ENCODE measurements at places on chromosomes 2 and 18.

DNA sequence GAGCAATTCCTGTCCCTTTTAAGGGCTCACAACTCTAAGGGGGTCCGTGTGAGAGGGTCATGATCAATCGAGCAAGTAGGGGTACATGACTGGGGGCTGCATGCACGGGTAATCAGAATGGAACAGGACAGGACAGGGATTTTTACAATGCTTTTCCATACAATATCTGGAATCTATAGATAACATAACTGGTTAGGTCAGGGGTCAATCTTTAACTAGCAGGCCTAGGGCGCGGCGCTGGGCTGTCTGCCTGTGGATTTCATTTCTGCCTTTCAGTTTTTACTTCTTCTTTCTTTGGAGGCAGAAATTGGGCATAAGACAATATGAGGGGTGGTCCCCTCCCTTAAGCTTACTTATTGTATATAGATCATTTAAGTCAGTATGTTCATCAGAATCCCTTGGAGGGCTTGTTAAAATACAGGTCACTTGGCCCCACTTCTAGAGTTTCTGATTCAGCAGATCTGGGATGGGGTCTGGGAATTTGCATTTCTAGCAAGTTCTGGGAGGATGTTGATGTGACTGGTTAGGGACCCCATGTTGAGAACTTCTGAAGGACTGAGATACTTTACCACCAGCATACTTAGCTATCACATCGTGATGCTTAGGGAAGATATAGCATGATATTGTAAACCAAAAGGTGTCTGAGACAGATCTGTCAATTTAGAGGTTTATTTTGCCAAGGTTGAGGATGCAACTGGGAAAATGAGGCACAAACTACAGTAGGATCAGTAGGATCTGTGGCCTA is 2.8 kb upstream of the INPP4A start:
- DNase-seq, result no peak

GRCh38 chr2:8631465-8632005 is 50.3 kb upstream of the ID2 start:
- DNase-seq, result peak; percentile 23

GRCh38 chr2:219430633-219431615 is 3.7 kb upstream of the SPEG start:
- DNase-seq, result no peak

- no peak for DNase-seq
Observed at GRCh38 chr2:109699646-109700045, 85.5 kb downstream of the SOWAHC start.

- DNase-seq, result no peak
Observed at GRCh38 chr2:134402410-134402809, 148.5 kb downstream of the MGAT5 start.

DNA sequence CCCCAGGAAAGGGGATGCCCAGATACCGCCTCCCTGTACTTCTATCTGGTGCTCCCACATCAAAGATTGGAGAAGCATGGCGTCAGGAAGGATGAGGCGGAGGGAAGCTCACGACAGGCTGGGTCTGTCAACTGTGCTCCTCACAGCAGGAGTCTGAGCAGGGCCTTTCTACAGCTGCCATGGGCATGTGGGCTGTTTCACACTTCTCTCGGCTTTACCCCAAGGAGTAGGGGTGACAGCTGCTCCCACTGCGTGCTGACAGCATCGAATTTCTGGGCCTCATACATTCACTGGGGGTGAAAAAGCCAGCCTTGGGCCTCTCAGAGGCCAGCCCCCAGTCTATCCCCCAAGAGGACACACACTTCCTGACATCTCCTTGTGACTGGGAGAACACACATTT is 21.1 kb downstream of the NEURL3 start:
- no peak for DNase-seq

- no peak for DNase-seq
Observed at GRCh38 chr18:34031810-34032209, 192.9 kb downstream of the NOL4 start.

DNA sequence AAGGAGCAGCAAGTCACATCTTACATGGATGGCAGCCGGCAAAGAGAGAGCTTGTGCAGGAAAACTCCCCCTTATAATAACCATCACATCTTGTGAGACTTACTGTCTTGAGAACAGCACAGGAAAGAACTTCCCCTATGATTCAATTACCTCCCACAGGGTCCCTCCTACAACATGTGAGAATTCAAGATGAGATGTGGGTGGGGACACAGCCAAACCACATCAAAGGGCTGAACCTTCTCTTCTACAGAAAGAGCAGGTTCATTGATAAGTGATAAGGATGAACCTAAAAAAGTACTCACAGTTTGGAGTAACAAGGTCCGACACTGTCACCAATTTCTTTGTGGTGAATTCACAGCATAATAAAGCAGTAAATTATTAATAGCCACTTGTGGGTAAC is 422.2 kb upstream of the FSIP2 start:
- DNase-seq, result peak; percentile 18

- no peak for DNase-seq
Observed at GRCh38 chr2:239429473-239430350, 28.9 kb upstream of the HDAC4 start.

- no peak for DNase-seq
Observed at GRCh38 chr2:15836689-15837610, 103.4 kb upstream of the MYCN start.

GRCh38 chr2:8082840-8083239 is 599.0 kb upstream of the ID2 start:
- DNase-seq, result no peak

DNA sequence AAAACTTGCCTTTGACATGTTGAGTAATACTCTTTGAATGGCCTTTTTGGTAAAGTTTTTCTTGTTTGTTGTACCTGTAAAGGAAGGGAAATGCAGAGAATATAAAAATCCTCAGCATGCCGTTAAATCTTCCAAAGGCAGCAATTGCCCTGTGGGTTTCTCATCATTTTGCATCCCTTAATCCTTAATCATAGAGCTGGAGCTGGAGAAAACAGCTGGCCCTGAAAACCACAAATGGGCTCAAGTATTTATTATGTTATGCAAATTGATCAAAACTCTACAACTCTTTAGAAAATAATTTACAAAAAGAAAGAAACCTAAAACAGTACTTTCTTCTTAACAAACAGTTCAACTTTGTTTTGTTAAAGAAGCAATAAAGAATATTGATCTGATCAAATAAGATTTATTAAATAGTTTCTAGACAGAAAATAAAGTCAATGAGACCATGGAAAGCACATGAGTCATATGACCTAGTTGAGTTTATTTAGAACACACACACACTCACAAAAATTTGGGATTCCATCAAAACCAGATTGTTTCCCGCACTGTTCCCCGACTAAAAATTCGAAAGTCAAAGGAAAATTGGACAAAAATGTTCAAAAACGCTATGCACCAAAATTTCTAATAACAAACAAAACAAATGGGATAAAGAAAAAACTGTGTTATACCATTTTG is 309.0 kb downstream of the GULP1 start:
- no peak for DNase-seq

DNA sequence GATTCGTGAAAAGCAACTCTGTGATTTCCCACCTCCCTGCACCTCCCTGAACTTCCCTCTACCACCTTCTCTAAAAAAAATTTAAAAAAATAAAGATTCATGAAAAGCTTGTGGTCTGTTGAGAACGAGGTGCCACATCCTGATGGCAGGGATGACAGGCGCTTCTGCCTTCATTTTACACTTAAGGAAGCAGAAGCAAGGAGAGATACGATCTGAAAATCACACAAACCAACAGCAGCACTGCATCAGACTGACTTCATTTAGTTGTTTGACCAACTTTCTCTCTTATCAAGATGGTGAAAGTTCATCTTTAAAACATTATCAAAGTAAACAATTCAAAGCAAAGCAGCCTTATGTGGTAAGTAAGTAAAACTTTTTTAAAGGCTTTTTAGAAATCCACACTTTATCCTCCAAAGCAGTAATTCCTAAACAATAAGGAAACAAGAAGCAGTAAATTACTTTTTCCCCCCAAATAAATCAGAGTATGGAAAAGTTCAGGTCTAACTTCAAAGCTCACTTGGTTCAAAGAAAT is 15.5 kb downstream of the WDFY1 start:
- peak; percentile 43 for DNase-seq

- DNase-seq, result no peak
Observed at GRCh38 chr2:8472545-8473323, 209.1 kb upstream of the ID2 start.

GRCh38 chr2:88638743-88639142 is 11.5 kb upstream of the EIF2AK3 start:
- DNase-seq, result peak; percentile 41

DNA sequence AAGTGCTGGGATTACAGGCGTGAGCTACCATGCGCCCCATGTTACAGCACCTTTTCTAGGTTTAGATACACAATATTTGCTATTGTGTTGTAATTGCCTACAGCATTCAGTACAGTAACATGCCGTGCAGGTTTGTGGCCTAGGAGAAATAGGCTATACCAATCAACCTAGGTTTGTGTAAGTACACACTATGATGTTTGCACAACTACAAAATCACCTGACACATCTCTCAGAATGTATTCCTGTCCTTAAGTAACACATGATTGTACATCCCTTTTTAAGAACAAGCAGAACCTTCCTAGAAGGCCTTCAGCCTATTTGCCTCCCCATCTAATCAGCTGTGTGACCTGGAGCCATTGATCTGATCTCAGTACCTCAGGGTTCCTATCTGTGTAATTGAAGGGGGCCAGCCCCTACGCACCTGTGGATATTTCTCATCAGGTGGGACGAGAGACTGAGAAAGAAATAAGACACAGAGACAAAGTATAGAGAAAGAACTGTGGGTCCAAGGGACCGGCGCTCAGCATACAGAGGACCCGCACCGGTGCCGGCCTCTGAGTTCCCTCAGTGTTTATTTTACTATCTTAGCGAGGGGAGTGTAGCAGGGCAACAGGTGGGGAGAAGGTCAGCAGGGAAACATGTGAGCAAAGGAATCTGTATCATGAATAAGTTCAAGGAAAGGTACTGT is 18.7 kb upstream of the TMBIM1 start:
- no peak for DNase-seq

- no peak for DNase-seq
Observed at GRCh38 chr2:212956665-212957607, 194.5 kb downstream of the IKZF2 start.

DNA sequence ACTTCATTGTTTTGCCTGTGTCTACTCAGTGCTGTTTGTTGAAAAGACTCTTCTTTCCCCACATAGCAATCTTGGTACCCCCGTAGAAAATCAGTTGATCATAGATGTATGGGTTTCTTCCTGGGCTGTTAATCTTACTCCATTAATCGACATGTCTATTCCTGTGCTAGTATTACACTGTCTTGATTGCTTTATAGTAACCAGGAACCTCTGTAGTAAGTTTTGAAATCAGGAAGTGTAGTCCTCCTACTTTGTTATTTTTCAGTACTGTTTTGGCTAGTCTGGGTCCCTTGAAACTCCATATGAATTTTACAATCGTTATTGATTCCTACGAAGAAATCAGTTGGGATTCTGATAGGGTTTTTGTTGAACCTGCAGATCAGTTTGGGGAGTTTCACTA is 78.8 kb upstream of the FAM136A start:
- DNase-seq, result no peak

DNA sequence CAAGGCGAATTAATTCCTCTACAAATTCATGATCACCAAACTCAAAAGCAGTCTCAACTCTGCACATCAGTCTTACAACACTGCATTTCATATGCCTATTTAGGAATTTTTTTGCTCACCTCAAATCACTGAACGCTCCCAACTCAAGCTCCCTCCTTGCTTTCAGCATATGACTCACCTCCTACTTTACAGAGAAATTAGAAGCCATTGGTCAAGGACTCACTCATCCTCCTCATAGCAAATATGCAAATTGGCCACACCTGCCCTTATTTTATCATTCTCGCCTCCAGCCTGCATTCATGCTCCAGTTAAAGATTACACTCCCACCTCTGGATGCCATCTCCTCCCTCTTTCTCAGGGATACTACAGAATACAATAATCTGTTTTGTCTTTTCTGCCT is 148.8 kb downstream of the MBD2 start:
- DNase-seq, result no peak

GRCh38 chr2:138922973-138923563 is 142.9 kb upstream of the NXPH2 start:
- DNase-seq, result no peak

DNA sequence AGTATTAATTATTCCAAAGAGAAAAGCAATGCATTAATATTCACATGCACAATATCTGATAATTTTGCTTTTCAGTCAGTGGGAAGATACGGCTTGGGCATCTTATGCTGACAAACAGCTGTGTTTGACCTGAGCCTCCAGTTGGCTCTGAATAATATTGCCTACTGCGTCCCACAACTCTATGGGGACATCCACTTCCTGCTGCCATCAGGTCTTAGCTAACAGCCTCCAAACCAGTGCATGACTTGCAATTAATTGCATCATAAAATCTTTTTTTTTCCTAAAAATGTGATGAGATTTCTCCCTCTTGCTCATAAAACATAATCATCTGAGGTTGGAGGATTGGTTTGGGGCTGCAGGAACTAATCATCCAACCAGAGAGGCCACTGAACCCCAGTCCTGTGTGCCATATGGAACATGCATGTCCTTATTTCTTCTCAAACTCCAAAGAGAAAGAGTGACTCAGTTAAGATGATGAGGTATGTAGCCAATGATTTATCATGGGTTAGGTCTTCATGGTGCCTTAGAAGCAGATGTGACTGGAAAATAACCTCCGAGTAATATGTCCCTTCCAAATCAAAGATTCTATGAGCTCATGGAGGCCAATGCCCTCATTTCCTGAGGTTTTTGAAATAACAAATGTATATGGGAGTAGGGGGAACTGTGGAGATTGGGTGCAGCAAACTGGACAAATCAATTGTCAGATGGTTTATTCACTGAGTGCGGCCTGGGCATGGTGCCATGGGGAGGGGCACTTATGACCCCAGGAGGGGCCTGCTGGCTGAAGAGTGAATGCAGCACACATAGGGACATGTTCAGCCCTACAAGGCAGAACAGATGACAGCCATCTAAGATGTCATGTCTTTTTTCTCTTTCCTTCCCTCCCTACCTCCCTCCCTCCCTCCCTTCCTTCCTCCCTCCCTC is 39.4 kb downstream of the EDAR start:
- DNase-seq, result no peak

All from activated CD4-positive, alpha-beta T cell treated with anti-CD3 and anti-CD28 coated beads for 36 hours (primary cell).